ENCODE measurements at places on chromosomes 7 and 10.

- DNase-seq = peak; percentile 12
Observed at GRCh38 chr10:96512524-96513304, 1.0 kb downstream of the TLL2 start.

DNA sequence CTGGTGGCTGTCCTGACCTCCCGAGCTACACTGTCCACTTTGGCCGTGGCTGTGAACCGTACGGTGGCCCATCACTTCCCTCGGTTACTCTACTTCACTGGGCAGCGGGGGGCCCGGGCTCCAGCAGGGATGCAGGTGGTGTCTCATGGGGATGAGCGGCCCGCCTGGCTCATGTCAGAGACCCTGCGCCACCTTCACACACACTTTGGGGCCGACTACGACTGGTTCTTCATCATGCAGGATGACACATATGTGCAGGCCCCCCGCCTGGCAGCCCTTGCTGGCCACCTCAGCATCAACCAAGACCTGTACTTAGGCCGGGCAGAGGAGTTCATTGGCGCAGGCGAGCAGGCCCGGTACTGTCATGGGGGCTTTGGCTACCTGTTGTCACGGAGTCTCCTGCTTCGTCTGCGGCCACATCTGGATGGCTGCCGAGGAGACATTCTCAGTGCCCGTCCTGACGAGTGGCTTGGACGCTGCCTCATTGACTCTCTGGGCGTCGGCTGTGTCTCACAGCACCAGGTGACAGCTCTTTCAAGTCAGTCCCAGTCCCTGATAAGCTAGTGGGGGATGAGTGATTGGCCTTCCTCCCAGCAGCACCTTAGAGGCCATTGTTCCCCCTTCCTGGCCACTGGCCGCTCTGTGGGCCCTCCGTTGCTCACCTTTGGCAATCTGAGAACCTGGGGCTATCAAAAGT is 3.0 kb downstream of the CHPF2 start:
- no peak for DNase-seq

GRCh38 chr7:22351878-22352277 is 5.1 kb downstream of the RAPGEF5 start:
- DNase-seq = no peak

DNA sequence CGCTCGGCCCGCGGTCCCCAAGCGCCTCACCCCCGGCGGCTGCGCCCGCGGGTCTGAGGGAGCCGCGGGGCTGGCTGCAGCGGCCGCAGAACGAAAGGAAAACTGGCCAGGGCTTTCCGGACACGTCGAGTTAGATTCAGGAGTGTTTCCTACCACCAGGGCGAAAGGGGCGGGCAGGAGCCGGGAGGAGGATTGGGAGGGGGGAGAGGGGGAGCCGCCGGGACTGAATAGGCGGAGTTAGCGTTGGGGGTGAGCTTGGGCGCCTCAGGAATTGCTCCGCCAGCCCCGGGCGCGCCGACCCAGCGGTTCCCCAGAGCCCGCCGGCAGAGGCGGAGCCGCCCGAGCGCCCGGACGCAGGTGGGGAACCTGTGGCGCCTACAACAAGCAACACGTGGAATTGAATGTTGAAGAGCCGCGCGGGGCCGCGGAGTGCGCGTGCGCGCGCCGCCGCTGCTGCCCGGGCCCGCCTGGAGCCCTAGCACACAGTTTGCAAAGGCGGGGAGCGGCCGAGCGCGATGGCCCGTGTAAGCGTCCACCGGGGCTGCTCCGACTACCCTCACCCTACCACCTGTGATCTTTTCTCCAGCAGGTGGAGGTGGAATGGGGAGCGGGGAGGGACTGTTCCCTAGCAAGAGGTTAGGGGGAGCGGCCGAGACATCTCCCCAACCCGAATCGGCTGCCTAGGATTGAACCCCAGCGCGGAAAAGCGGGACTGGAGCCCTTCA is at the start of gene CADPS2:
CADPS2 (minus strand) TSS at position 104 of the 725 bp plus-strand sequence. CDS start 123 bp downstream, outside the sequence.
- peak; percentile 65 for DNase-seq

- no peak for DNase-seq
Observed at GRCh38 chr7:37684927-37685326, 1.4 kb downstream of the GPR141 start.

DNA sequence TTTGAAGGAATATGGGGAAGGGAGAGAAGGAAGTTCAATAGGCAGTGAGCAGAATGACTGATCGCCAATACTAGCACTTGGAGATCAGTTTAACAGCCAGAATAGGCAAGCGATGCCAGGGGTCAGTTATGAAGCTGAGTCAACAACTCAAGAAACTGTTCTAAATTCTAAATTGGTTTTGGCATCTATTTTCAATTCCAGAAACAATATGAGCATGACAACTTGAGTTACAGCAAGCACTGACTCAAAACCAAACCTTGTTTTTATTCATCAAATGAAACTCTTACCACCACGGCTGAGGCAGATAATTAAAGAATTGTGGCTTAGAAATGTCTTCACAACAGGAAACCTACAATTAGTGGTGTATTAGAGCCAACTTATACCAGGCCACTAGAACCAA is 180.5 kb upstream of the ASAH2 start:
- DNase-seq = peak; percentile 61

GRCh38 chr10:116210588-116211346 is 62.2 kb downstream of the GFRA1 start:
- peak; percentile 41 for DNase-seq

- no peak for DNase-seq
Observed at GRCh38 chr7:29915481-29916215, 74.0 kb downstream of the SCRN1 start.

- DNase-seq = no peak
Observed at GRCh38 chr7:117654780-117655179, 175.0 kb downstream of the CFTR start.
